ENCODE measurements at places on chromosomes 3 and 15. TPM values are rescaled to one million over a fixed set of nuclear protein-coding genes. Genes with fewer than 3 reads are reported as not detected.

The RHCG gene
- not detected for total RNA-seq

The NUP210 gene
- 142 TPM for total RNA-seq

The SCN11A gene
- not detected for total RNA-seq

The CACNA2D3 gene
- not detected for total RNA-seq

The CD86 gene
- total RNA-seq = 0.52 TPM

GRCh38 chr15:34591306-34591705, 7.9 kb upstream of the GOLGA8B start:
- no peak overlapping the region for H3K27ac ChIP-seq
- peaks cover 7% of the 10 kb centered on the region for H3K4me1 ChIP-seq
- H3K4me3 ChIP-seq = no peak overlapping the region
- H3K27me3 ChIP-seq = peaks cover 14% of the 10 kb centered on the region
- no peak for DNase-seq

DNA sequence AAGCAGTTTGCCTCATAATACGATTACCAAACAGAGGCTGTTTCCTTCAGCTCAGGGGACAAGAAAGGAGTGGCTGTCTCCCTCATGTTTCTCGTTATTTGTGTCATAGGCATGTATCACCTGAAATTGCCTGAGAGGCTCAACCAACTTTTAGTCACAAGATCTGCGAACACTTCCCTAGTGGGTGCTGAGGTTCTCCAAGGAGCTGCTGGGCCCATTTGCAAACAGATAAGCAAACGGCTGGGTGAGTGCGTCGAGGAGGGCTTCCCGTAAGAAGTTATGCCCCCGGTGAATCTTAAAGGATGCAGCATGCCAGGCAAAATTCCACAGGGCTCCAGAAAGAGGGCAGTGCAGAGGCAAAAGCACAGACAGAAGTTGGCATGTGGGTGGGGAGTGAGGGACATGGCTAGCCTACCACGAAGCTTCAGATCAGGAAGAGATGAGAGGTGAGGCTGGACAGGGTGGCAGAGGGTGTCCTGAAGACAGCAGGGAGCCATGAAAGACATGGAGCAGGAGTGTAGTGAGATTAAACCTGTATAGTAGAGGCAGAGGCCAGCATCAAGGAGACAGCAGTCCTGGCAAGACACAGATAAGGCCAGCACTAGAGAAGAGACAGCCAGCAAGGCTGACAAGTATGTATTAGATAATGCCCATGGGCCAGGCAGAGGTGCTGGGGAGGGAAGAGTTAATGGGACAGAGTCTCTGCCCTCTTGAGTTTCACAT, 4.0 kb upstream of the GP9 start:
- H3K4me1 ChIP-seq = peaks cover 9% of the 10 kb centered on the region
- H3K27me3 ChIP-seq = no peaks in the 10 kb centered on the region
- H3K27ac ChIP-seq = no peak overlapping the region
- H3K4me3 ChIP-seq = no peak overlapping the region
- no peak for DNase-seq

GRCh38 chr3:124584245-124584551, 146.1 kb upstream of the UMPS start:
- H3K27ac ChIP-seq = no peak overlapping the region
- peak; percentile 10 for DNase-seq
- H3K4me3 ChIP-seq = no peak overlapping the region
- H3K36me3 ChIP-seq = no peaks in the 10 kb centered on the region
